Gastroesophageal sphincter (tissue), 4 donors: ENCODE measurements at places on chromosomes 13 and 19. TPM values are rescaled to one million over a fixed set of nuclear protein-coding genes. Genes with fewer than 3 reads are reported as not detected.

GRCh38 chr19:40147693-40148347 is 43.4 kb upstream of the MAP3K10 start:
- ATAC-seq = peak; percentile 46

GRCh38 chr19:46886546-46887239 is 25.9 kb downstream of the ARHGAP35 start:
- no peak for ATAC-seq

- ATAC-seq = no peak
These were observed 16.5 kb downstream of the C2CD4C start for GRCh38 chr19:392375-392970.

DNA sequence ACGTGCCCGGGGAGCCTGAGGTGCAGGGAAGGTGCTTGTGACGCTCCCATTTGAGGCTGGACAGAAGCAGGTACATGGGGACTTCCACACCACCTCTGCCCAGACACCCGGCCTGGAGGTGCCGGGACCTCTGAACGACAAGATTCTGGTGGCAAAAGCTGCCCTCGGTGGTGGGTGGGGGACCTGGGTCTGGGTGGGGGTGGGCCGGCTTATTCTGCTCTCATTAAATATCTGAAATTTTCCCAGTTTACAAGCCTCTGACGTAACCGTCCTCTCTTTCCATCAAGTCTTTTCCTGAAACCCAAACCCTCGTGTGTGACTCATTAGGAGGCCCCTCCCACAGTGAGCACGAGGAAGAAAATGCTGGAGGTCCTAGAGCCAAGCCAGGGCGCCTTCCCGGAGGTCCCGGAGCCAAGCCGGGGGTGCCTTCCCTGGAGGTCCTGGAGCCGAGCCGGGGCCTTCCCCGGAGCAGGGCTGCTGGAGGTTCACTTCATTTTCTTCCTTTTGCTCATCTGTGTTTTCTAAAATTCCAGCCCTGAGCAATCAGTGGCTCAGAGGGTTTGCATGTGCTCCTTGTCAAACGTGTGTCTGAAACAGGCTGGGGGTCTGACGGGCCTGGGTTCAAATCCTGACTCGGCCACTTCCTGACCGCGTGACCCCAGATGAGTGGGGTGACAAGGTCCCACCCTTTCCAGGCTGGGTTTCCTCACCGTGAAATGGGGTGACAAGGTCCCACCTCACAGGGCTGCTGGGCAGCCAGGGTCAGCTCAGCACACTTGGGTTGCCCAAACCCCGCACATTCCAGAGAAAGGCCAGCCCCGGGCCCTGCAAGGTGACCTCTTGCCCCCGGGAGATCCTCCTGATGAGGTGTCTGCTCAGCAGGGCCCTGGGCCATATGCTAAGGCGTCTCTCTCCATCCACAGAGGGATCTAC is 10.0 kb downstream of the CFD start:
- ATAC-seq = peak; percentile 87

- no peak for ATAC-seq
These were observed 7.1 kb downstream of the YIPF2 start for GRCh38 chr19:10921199-10921909.

ZNF296 gene
- not detected for total RNA-seq

SBK3 gene
- not detected for total RNA-seq

DNA sequence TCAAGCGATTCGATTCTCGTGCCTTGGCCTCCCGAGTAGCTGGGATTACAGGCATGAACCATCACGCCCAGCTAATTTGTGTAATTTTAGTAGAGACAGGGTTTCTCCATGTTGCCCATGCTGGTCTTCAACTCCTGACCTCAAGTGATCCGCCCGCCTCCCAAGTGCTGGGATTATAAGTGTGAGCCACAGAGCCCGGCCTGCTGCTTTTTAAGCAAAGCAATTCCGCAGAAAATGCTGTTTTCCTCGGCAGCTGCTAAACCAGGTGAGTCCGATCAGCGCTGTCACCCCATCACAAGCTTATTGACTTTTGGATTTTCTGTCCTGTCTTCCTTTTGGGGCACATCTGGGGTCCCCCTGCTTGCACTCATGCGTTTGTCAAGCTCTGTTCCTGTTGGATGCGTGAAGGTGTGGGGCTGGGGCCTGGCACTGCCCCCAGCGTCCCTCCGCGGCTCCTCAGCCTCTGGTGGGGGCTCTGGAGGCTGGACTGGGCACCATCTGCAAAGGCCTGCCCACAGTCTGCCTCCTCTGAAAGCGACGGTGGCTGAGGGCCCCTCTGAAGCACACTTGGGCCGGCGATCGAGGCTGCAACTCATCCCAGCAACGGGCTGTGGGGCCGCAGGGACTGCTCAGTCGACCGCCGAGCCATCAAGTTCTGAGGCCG is 25.7 kb downstream of the CEBPG start:
- ATAC-seq = no peak

DNA sequence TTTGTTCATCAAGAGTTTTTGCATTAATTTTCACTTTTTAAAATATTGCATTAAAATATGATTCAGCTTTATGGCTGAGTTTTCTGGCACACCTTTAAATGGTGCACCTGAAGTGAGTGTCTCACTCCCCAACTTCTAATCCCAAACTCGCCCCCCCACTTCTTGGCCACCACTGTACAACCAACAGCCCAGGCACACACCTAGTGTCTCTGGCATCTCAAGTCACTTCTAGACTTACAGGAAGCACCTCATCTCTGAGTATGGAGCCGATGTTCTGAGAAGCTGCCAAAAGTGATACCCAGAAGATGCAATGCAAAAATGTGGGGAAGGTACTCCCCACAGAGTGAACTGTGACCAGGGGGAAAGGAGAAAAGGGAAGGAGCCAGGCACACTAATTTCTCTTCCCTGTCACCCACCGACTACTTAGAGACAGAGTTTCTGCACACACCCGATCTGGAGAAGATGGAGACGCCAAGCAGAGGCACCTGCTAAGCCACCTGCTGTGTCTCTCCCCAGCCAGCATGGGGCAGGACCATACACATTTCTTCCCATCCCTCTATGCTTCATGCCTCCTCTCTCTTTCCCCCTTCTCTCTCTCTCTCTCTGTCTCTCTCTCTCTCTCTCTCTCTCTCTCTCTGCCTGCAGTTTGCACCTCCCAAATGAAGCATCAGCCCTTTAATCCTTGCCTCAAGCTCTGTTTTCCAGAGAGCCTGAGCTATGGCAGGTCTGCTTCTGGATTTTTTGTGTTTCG is 155.3 kb upstream of the ZNF507 start:
- ATAC-seq = no peak

GRCh38 chr13:64000321-64000720 is 2584.7 kb upstream of the PCDH20 start:
- ATAC-seq = no peak

- no peak for ATAC-seq
These were observed 334.0 kb downstream of the LIG4 start for GRCh38 chr13:107881362-107881761.

PRX gene
- 6.2 TPM for total RNA-seq

TBC1D4 gene
- 20.1 TPM for total RNA-seq

DNA sequence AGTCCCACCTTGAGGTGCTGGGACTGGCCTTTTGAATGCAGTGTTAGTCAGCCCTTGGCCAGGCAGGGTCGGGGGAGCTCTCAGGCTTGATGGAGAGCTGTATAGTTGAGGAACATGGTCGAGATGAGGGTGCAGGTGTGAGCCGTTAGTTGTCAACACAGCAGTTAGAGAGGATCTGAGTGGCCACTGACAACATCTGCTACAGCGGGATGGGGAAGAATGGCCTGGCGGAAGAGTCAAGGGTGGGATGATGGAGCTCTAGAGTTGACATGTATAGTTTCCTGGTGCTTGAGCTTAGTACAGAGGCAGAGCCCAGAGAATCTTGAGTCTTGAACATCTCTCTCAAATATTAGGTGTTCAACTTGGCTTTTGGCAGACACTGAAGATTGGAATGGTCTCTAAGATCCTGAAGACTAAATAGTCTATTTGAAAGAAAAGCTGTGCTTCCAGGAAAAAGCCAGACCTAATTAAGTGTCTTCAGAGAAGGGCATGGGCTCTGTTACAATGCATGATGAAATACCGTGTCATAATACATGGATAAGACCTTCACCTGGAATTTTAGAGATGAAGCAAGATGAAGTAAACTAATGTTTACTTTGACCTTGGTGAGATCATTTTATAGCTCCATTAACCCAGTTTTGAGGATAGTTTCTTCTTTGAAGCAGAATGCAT is 9.7 kb downstream of the PCCA start:
- ATAC-seq = no peak

SPTBN4 gene
- 9.4 TPM for total RNA-seq

DNA sequence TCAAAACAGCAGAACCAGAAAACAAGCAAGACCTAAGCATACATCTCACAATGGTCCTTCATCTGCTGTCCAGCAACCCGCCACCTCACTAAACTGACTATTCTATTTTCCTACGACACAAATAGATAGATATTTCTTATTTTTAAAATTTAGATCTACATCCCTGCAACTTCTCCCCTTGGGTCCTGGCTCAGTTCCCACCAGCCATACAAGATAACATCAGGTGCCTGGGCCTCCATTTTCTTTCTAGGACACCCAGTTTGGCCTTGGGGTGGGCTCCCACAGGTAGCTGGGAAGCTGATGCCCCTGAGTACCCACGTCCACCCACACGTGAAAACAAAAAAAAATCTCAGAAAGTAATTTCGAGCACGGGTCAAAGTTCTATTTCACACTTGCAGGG is 47.6 kb downstream of the TGDS start:
- ATAC-seq = no peak

DNA sequence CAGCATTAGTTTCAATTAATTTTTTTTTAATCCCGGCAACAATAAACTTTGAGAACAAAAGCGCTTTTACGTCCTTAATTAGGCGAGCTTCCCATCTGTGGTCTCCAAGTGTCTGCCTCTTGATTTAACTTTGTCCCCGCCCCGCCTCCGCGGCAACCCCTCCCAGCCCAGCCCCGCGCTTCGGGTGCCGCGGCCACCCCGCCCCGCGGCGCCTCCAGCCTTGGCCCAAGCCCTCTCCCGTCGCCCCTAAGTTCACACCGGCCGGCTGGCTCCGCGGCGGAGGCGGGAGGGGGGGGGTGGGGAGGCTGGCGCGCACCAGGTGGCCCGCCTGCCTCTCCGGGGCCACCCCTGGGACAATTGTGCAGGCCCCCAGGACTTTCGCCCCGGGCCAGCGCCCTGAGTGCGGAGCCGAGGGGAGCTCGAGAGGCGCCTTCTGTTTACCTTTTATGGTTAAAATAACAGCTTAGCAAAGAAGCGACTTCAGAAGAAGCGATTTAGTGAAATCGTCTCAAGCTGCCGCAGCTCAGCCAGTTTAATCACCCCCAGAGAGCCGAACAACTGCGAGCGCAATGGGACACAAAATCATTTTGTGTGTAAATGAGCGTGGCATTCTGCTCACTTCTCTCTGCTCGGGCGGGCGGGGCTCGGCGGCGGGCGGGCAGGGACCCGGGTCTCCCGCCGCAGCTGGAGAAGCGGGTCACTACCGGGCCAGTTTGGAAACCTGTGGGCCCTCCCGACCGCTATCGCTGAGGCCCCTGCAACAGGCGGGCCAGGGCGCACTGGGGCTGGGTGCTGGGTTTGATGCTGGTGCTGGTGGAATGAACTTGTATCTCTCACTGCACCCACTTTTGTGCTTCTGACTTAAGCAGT is 1.4 kb downstream of the KCTD15 start:
- ATAC-seq = peak; percentile 26

MADCAM1 gene
- total RNA-seq = not detected

DNA sequence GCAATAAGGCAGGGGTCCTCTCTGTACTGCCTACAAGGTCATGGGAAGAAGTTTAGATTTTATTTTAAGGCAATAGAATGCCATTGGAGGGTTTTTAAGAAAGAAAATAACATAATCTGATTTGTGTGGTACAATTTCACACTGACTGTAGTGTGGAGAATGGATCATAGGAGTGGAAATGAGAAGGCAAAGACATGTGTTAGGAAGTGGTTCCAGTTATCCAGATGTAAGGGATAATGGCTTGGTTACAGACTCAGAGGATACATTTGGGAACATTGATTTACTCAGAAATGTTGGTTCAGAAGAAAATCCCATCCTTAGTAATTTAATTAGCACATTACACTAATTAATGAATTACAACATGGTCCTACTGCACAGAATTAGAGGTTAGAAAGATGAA is 788.2 kb downstream of the SLITRK5 start:
- no peak for ATAC-seq

PPP6R1 gene
- 34.2 TPM for total RNA-seq

DNA sequence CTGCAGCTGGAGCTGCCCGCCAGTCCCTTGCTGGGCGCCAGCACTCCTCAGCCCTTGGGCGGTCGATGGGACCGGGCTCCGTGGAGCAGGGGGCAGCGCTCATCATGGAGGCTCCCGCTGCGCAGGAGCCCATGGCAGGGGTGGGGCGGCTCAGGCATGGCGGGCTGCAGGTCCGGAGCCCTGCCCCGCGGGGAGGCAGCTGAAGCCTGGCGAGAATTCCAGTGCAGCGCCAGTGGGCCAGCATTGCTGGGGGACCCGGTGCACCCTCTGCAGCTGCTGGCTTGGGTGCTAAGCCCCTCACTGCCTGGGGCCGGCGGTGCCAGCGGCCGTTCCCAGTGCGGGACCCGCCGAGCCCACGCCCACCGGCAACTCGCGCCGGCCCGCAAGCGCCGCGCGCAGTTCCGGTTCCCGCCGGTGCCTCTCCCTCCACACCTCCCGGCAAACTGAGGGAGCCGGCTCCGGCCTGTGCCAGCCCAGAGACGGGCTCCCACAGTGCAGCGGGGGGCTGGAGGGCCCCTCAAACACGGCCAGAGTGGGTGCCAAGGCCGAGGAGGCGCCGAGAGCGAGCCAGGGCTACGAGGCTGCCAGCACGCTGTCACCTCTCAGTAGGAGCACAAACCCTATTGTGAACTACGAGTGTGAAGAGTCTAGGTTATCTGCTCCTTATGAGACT is 687.1 kb downstream of the PCDH17 start:
- ATAC-seq = no peak

RASIP1 gene
- total RNA-seq = 10.4 TPM

GRCh38 chr13:108897955-108898354 is 268.5 kb downstream of the MYO16 start:
- ATAC-seq = no peak

PRPF31 gene
- 52.3 TPM for total RNA-seq

- ATAC-seq = no peak
These were observed 11.7 kb upstream of the PTPRS start for GRCh38 chr19:5352229-5352763.

GRCh38 chr19:38015761-38016160 is 108.8 kb downstream of the SIPA1L3 start:
- no peak for ATAC-seq

POMP gene
- total RNA-seq = 58.5 TPM

DNA sequence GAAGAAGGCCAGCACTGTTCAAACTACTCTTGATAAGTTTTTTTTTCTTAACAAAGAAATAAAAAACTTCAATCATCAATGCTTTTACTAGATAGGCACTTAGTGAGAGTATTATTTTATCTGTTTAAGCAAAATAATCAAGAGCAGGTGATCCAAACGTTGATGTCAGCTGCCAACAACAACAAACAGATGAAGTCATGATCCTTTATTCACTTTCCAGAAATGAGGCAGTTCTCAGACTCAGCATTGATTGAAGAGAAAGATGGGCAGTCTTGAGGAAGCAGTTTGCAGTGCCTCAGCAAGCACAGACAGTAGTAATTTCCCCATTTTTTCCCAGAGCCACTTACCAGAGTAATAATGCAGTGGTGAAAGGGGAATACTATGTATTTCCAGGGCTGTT is 38.4 kb upstream of the CSNK1A1L start:
- no peak for ATAC-seq

GRCh38 chr13:64591971-64592370 is 2638.2 kb downstream of the PCDH9 start:
- no peak for ATAC-seq

GPC6 gene
- 21.7 TPM for total RNA-seq

GRCh38 chr13:110499621-110500281 is 61.8 kb downstream of the RAB20 start:
- no peak for ATAC-seq

- ATAC-seq = peak; percentile 8
These were observed 160.1 kb downstream of the COG6 start for GRCh38 chr13:39815345-39816111.

ZNF416 gene
- 5.6 TPM for total RNA-seq
